ENCODE measurements at places on chromosomes 4 and X.

- DNase-seq: no peak
Observed at GRCh38 chrX:33333271-33333670, 121.9 kb upstream of the DMD start.

GRCh38 chr4:159269956-159270355 lies 167.1 kb downstream of the RAPGEF2 start:
- DNase-seq: no peak

DNA sequence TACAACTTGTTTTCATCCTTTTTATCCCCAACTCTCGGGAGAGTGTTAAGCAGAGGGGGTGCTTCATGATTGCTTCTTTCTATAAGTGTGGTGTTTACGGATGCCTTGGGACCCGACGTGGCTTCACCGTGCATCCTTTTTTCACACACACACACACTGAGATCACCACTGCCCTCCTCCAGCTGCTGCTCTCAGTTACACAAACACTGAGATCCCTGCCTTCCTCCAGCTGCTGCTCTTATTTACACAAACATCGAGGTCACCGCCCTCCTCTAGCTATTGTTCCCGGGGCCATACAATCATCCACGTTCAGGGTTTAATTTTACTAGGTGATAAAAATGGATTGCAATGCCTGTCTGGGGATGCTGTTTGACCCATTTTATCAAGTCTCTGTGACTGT lies 155.4 kb upstream of the FAM9B start:
- DNase-seq: no peak

DNA sequence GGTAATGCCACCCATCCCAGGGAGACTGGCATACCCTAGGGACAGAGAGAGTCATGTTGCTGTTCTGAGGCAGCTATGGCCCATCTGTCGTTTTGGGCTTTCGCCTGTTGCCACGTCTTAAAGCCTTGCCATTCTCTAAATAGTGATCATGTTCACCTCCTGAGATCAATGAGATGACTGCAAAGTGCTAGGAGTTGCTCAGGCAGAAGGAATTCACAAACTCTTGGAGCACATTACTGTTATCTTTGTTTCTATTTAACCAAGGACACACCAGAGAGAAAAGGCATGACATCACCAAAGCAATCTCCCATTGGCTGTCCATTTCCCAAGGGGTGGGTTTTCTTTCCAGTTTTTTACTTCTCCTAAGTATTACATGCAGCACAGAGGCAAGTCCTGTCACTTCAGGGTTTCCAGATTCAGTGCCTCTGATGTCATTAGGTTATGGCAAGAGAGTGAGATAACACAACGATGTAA lies 37.1 kb upstream of the SETD7 start:
- no peak for DNase-seq

- no peak for DNase-seq
Observed at GRCh38 chrX:31272472-31272775, 200.6 kb upstream of the FTHL17 start.

GRCh38 chr4:82899374-82900065 lies 1.0 kb upstream of the THAP9 start:
- no peak for DNase-seq

DNA sequence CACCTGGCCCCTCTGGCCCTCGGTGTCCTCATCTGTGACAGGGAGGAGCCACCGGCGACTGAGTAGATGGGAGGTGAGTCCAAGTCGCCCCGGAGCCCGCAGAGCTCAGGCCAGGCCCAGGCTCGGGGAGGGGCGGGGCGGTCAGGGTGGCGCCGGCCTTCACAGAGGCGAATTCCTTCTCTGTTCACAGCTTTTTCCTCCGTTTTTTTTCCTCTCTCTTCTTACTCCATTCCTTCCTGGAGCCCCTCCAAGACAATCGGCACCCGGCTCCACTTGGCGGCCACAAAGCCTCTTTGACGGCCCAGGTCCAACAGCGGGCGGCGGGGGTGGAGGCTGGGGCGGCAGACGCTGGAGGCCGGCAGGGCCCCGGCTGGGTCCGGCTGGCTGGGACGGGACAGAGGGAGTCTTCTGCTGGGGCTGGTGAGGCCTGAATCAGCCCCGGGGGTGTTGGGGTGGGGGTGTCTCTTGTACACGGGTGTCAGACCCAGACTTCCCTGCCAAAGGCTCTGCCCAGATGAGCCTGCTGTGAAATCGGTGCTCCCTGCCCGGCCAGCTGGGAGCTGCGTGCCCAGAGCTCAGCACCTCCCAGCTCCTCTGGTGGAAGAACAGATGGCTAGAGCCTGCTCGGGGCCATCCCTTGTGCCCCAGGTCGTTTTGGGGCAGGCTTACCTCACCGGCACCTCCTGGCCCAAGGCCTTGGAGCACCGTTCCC lies 22.6 kb downstream of the FGFRL1 start:
- no peak for DNase-seq

DNA sequence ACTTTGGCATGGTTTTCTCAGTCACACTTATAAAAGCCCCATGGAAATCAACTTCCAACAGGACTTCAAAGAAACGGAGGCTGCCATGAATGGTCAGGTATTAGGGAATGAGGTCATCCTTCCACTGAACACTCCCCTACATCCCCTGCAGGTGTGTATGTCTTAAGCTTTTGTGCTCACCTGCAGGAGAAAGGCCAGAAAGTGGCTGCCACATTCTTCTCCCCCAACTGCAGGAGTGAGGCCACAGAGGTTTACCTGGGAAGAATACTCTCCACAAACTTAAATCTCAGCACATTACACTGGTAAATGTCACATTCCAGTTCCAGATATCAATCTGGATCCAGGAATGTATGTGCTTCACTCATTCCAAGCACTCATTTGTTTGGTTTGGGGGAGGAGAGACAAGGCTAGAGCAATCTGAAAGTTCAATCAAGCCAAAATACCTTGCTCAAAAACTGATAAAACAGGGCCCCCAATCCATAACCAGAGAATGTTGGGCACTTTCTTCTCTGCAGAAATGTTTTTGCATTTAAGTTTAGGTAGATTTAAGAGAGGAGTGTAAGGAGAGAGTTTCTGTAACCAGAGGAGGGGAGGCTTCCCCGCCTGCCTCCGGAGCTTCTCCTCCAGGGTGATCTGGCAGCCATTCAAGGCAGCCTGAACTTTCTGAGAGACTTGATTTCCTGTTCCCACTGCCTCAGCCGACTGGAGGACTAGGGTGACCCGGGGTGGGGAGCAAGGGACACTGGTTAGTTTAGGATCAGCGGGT lies 15.4 kb downstream of the FAM9C start:
- DNase-seq: no peak

- no peak for DNase-seq
Observed at GRCh38 chr4:150974252-150974640, 40.8 kb downstream of the LRBA start.

Data from activated T-helper 2 cell treated with anti-CD3 and anti-CD28 coated beads, Interferon-gamma antibody, Interleukin-2, Interleukin-4, amounts not matched to agents 10 μg/mL and 5 μg/mL and 100 μg/mL, durations not matched to agents 14 hours and 24 hours and 36 hours (primary cell).